NCI-H345 (cell line): ENCODE measurements at places on chromosomes 16 and 17.

- DNase-seq: no peak
Observed at GRCh38 chr17:5718726-5719125, 134.4 kb upstream of the NLRP1 start.

DNA sequence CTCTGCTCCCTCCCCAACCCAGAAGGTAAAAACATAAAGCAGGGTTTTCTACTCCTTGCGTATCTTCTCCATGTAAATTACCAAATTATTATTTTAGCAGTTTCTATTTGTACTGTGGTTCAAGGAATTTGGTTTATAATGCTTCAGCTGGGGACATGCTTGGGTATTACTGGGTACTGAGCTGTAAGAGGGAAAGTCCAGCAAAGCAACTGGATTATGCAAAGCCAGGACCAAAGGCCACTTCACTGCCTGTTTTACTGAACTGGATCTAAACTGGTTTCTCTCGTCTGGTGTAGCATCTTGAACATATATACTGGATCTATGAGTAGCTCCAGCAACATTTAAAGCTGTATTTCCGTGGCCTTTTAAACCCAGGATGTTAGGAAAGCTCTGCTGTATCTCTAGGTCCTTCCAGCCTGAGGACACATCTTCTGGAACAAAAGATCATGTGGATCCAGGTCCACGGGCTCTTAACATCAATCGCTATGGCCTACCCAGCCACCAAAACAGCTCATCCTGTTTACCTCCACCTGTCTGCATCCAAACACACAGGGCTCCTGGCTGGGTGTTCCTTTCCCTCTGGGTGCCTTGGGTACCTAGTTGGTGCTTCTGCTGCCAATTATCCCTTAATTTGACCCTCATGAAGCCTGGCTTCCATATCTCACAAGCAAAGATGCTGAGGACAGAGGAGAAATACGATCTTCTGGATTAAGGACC lies 7.2 kb downstream of the PMP22 start:
- no peak for DNase-seq

GRCh38 chr17:40373324-40373723 lies 8.8 kb upstream of the GJD3 start:
- DNase-seq: no peak

GRCh38 chr17:37179893-37180292 lies 195.9 kb upstream of the C17orf78 start:
- DNase-seq: no peak

GRCh38 chr17:10352893-10353292 lies 19.9 kb downstream of the MYH13 start:
- no peak for DNase-seq

DNA sequence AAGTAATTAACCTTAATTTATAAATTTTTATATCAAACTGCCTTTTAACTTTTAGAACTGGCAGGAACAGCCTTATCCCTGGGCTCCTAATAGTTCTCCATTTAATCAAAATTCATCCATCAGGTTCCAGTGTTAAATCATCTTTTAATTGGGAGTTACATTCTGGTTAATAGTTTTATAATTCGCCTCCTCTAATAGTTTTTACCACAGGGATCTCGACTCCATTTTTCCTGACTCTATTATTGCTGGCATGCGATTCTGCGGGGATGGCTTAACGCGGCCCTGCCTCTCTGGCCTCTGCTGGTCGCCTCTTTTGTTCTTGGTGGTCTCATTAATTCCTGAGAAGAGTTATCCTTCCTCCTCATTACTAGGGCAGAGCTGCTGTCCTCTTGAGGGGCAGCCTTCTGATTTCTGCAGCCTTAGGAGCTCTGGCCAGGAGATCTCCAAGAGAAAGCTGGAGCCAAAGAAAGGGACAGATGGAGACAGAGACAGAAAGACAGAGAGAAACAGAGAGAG lies 71.1 kb downstream of the MRM1 start:
- no peak for DNase-seq
